ENCODE measurements at places on chromosomes 16 and 17.

- DNase-seq, result no peak
Observed at GRCh38 chr16:61237884-61238485, 798.3 kb downstream of the CDH8 start.

- no peak for DNase-seq
Observed at GRCh38 chr17:6244253-6244652, 174.1 kb downstream of the WSCD1 start.

GRCh38 chr17:606508-607250, 108.0 kb downstream of the VPS53 start:
- DNase-seq, result no peak

GRCh38 chr16:54080524-54081008, 206.0 kb downstream of the IRX3 start:
- no peak for DNase-seq

DNA sequence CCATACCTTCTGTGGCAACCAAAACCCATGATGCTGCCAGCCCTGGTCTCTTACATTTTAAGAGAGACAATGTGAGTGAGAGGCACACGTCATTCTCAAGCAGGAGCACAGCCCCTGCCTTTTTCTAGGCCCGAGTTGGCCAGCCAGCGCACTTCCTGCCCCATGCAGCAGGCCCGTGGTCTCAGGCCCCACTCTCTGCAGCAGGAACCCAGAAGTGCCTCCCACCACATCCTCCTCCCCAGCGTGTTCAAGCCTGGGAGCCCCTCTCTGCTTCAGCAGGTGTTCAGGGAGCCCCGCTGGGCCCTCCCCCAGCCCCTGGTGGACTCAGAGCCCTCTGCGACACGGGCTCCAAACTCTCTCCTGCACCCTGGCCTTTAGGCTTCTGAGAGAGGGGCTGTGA, 30.5 kb downstream of the ITGAE start:
- DNase-seq, result no peak

DNA sequence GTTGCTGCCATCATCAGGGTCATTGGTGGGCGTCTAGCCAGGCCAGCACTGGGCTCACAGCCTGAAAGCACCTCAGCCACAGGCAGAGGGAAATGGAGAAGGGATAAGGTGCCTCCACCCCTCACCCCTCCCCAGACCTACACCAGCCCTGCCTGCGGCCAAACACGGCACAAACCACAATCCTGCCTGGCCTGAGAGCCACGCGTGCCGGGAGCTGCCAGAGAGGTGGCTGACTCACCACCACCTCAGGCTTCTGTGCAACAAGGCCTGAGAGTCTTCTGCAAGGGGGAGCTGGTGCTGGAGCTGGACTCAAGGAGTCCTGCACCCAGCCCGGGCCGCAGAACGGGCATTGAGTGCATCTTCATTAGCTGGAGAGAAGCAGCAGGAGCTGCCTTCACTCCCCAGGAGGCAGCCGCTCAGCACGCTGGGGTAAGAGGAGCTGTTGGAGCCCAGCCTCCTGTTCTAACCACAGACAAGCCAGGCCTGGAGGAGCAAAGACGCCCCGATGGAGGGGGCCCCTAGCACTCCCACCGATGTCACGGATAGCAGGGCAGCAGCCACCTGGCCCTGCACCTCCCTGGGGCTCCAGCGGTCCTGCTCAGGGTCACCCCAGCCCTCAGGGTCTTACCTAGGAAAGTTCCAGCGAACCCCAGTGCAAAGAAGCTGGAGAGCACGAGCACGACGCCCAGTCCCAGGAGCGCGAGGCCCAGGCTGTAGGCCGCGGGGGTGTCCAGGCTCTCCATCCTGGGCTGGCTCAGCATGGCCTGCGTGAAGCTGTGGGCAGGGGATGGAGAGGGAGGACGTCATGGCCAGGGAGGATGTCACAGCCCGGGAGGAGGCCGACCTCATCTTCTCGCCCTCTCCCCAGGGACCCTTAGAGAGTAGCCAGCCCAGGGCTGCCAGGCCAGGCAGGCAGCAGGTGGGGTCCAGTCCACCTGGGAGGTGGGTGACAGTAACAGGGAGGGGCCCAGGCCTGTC, 16.0 kb upstream of the RASD1 start:
- DNase-seq, result no peak

- no peak for DNase-seq
Observed at GRCh38 chr17:80386341-80386740, 28.6 kb upstream of the ENDOV start.

DNA sequence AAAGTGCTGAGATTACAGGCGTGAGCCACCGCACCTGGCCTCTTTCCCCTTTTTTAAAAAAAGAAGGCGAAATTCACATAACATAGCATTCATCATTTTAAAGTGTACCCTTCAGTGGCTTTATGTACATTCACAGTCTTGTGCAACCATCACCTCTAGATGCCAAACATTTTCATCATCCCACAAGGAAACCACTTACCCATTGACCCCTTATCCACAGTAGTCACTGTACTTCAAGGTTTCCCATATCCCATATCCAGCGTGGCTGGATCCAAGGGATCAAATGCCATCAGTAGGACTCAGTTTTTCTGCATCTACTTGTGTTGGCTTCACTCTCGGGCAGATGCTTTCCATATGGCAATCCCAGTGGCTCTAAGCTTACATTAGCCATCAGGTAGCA, 50.3 kb downstream of the BMERB1 start:
- no peak for DNase-seq

GRCh38 chr17:37365589-37365988, 10.2 kb upstream of the C17orf78 start:
- DNase-seq, result no peak

DNA sequence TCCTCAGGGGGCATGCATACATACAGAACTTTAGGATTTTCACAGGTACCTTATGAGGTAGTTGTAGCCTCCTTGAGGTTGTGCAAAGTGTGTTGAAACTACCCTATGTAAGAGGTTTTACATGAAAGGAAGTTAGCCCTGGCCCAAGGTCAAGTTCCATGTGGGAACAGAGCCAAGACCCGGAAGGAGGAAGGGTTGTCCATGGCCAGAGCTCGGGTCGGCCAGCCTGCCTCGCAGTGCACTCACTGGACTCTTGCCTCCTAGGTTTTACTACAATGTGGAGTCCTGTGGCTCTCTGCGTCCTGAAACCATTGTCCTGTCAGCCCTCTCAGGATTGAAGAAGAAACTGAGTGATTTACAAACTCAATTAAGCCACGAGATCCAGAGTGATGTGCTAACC, 8.2 kb downstream of the POLR2C start:
- DNase-seq, result no peak

- DNase-seq, result no peak
Observed at GRCh38 chr16:57123974-57124674, 31.7 kb downstream of the CPNE2 start.

GRCh38 chr17:47288531-47289116, 35.0 kb downstream of the ITGB3 start:
- DNase-seq, result no peak

DNA sequence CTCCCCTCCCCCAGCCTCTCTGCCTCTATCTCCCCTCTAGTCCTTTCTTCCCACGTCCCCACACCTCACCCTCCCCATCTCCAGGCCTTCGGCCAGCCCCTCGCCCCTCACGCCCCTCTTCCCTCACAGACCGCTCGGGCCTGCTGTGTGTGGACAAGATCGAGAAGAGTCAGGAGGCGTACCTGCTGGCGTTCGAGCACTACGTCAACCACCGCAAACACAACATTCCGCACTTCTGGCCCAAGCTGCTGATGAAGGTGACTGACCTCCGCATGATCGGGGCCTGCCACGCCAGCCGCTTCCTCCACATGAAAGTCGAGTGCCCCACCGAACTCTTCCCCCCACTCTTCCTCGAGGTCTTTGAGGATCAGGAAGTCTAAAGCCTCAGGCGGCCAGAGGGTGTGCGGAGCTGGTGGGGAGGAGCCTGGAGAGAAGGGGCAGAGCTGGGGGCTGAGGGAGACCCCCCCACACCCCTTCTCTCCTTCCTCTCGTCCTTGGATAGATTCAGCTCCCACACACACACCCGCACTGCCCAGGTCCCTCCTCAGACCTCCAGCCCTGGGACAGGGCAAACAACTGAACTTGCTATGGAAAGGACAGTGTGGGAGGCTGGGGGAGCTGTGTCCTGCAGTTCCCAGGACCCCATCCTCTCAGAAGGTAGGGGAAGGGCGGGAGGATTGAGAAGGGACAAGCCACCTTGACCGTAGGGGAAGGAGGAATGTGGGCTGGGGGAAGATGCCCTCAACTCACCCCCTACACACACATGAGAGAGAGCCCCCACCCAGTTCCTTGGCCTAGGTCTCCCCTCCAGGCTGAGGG, 11.1 kb downstream of the NR1D1 start:
- no peak for DNase-seq

GRCh38 chr16:4328046-4328781, 12.3 kb downstream of the GLIS2 start:
- DNase-seq, result no peak

DNA sequence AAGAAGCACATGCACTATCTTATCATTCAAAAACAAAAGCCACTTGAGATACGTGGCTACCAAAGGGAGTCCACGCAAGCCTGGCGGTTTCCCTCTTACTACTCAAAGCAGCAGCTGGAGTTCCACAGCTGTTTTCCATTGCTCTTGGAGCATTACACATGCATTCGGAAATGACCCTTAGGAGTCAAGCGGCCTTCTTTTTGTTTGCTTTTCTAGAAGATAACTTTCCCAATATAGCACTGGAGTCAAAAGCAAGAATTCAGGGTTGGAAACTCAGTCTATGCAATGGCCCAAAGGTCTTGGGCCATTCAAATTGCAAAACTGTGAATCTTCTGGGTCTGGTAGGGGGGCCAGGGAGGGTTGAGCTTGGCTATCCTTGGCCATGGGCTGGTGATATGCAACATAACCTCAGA, 97.8 kb upstream of the MAF start:
- DNase-seq, result no peak

DNA sequence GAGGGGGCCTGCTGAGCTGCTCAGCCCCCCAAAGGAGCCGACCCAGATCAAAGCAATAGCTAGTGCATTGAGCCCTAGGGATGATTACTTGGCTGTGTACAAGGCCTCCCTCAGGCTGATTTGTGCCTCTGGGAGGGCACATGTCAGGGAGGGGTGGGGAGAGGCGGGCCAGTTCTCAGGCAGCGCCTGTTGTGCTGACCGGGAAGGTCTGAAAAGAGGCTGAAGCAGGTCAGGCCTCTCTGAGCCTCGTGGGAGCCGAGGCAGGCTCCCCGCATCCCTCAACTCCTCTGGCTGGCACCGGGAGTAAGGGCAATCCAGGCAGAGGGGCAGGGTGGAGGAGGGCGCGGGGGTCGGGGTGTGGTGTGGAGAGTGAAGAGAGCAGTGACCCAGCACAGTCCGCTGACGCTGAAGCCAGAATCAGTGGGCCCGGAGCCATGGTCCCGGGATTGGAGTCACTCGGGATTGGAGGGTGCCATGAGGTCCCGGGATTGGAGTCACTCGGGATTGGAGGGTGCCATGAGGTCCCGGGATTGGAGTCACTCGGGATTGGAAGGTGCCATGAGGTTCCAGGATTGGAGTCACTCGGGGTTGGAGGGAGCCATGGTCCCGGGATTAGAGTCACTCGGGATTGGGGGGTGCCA, 3.0 kb downstream of the DCXR start:
- DNase-seq, result no peak

DNA sequence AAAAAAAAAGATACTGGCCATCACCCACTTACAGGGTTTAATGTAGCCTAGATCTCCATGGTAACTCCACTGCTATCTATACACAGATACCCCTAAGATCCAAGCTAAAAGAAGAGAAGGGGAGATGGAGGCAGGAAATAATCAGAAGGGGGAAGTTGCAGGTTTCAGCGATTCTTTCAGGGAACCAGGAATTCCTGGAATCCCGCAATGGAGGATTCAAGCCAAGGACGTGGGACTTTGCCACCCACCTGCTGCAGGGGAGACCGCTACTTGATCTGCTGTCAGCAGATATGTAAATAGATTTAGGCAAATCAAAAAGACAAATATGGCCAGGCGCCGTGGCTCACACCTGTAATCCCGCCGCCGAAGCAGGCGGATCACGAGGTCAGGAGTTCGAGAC, 121.1 kb downstream of the AIPL1 start:
- DNase-seq, result no peak

- no peak for DNase-seq
Observed at GRCh38 chr16:72111657-72112451, 18.2 kb downstream of the DHX38 start.

- DNase-seq, result no peak
Observed at GRCh38 chr17:79192503-79193351, 118.1 kb downstream of the ENGASE start.

DNA sequence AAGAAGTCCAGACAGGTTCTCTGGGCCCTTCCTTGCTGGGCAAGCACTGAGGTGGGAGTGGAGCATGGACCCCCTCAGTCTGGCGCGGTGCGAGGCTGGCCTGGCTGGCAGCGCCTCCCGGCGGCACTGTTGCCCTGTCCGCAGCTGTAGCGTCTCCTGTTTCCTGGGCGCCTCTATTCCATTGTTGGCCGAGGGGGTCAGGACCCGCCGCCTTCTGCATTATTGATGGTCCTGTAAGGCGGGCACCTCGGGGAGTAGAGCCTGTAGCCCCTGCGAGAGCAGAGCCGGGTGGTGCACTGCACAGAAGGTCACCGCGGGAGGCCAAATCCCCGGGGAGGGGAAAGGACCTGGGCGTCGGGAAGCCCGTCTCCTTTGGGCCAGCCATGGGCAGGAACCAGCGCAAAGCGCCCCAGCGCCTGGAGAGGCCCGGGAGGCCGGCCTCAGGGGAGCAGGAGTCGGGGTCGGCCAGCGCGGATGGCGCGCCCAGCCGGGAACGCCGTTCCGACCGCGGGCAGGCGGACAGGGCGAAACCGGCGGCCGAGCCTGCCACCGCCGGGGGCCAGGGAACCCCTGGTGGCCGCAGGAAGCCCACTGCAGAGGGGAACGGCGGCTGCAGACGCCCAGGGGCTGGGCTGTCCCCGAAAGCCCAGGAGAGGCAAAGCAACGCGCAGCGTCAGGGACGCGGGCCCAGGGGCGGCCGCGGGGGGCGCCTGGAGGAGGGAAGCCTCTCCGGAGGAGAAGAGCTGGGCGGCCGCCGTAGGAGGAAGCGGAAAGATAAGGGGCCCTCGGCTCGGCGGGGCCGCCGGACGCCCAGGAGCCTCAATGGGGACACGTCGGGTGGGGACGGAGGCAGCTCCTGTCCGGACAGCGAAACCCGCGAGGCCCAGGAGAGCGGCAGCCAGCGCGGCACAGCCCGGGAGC, at the start of gene MYO15B:
Gene MYO15B, plus strand, starts transcription at position 126 of the 921 bp plus-strand sequence. Its CDS starts 258 bp downstream, at position 384.
- DNase-seq, result no peak
